ENCODE measurements at places on chromosomes 5 and 9.
A peak's percentile ranks its signal among the peaks of the same experiment; 100 is the strongest.

- DNase-seq = no peak
These were observed 15.9 kb downstream of the PTAR1 start for GRCh38 chr9:69743930-69744329.

GRCh38 chr5:73354406-73354805, 94.2 kb downstream of the FOXD1 start:
- DNase-seq = no peak

GRCh38 chr9:20692554-20692953, 8.5 kb downstream of the FOCAD start:
- DNase-seq = no peak

DNA sequence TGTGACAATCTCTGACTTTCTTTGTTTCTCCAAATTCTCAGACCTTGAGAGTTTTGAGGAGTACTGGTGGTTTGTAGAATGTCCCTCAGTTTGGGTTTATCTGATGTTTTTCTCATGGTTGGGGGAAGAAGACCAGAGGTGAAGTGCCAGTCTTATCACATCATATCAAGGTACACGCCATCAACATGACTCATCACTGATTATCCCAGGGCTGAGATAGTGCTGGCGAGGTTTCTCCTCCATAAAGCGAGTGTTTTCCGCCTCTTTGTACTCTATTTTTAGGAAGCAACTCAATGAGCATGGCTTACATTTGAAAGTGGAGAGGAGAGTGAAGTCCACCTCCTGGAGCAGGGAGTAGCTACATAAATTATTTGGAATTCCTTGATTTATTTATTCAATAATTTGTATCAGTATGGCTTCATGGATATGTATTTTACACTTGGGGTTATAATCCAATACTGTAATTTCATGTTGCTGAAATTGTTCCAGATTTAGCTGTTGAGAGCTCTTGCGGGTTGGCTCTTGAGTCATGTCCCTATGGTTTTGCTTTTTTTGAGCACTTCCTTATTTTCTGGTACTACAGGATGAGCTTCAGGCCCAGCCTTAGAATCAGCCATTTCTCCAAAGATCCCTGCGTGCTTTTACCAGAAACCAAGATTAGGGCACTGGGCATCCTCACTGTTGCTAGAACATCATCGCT, 23.9 kb downstream of the DCANP1 start:
- peak; percentile 21 for DNase-seq

DNA sequence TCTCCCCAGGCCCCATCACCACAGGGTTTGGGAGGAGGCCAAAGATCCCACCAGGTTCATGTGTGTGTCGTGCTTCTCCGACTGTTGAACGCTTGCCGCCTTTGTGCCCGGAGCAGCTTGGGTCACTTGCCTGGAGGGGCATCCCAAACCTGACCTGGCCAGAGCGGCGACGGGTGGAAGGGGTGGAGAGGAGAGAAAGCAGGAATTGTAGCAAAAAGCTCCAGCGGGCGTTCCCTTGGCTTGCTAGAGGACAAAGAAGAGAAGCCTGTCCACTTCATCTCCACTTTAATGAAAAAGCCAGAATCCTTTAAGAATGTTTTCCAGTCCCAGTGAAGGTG, 2.9 kb upstream of the TRIM41 start:
- no peak for DNase-seq

DNA sequence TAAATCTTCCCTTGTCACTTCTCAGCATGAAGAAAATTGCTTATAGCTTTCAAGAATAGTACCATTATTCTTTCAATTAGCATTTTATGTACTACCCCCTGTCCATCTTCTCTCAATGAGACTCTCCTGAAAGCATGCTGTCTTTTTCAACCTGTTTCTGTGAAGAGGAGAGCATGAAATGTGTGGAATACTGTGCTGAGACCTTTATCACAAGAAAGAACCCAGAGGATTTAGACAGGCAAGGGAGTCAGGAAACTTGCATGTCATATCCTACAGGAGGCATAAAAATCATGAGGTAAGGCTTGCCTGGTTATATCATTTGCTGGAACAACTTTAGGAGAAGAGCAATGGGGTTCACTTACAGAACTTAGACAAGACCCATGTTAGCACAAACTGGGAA, 56.7 kb upstream of the LPAR1 start:
- DNase-seq = no peak

- DNase-seq = no peak
These were observed 22.6 kb upstream of the TMEM171 start for GRCh38 chr5:73097740-73098139.

GRCh38 chr9:131239161-131239975, 36.9 kb downstream of the FAM78A start:
- no peak for DNase-seq

DNA sequence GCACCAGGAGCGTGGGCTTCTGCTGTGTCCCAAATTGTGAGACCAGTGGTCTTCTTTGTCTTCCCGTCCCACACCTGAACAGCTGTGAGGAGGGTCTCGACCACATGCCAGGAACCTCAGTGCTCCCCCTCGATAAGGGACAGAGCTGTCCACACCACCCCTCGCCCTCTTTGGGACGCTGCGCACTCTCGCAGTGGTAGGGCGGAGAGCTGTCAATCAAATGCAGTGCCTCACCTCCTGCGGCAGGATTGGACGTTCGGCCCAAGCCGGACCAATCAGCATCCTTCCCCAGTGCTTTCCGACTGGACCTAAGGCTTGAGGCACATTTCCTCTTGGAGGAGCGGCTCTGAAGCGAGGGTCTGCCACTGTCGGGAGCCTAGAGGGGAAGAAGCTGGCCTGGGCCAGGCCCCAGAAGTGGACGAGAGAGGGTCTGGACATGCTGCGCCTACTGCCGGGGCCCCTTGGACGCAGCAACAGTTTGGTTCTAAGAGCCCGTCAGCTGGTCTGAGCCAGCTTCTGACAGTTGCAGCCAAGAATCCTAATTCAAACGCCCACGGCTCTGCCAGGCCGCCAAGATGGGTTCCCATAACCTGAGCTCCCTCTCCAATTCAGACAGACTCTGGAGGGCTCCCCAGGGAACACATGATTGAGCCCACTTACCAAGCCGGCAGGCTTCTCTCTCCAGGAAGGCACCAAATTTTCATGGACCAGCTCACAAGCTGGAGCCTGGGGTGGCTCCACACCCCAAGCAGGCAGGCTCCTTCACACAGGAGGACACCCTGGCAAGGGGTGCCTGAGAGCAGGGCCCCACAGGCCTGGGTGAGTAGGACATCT, 28.1 kb upstream of the ADAMTS2 start:
- no peak for DNase-seq

DNA sequence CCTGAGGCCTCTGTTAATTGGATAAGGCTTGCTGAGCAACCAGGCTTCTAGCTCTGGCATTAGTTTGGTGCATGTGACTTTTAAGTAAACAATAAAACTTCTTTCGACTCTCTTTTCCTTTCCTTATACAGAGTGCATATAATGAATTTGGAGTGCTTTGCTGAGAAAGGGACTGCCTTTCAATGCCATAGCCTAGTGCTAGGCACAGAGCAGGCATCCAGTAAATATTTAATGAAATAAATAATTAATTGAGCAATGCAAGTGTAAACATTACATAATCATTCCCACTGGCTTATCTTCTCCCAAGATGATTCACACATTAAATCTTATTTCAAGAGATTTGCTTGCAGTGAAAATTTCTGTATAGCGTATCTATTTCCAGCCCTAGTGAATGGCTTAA, 74.1 kb downstream of the NMUR2 start:
- DNase-seq = no peak

DNA sequence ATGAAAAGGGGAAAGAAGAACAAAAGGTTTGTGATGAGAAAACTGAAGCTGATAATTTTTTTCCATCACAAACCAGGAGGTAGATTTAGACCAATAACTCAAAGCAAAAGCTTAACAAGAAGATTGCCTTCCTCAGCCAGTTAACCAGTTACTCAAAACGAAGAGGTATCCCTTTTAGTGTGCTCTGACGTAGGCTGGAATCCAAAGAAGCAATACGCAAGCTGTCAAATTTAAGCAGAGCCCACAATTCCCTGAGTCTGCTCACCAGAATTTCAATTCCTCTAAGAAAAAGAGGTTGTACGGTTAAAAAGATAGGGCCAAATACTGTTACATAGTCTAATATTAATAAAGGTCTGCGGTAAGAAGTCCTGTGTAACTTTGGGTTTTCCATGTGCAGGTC, 61.8 kb downstream of the BRINP1 start:
- DNase-seq = no peak

Measured in A549 (cell line).